ENCODE measurements at places on chromosomes 16 and 17. TPM values are rescaled to one million over a fixed set of nuclear protein-coding genes. Genes with fewer than 3 reads are reported as not detected.

The CRAMP1 gene
- total RNA-seq: 13.1 TPM

The ACSM2B gene
- total RNA-seq: not detected

The ALDH3A1 gene
- not detected for total RNA-seq

The SLC39A11 gene
- 7.3 TPM for total RNA-seq

The ITGAL gene
- total RNA-seq: 3.0 TPM

The SHCBP1 gene
- 0.36 TPM for total RNA-seq
